K562 (cell line): ENCODE measurements at places on chromosomes 16 and 17. TPM values are rescaled to one million over a fixed set of nuclear protein-coding genes. Genes with fewer than 3 reads are reported as not detected.

Gene NHLRC4
- 2.0 and 3.0 TPM in 2 replicates for total RNA-seq

Gene DEXI
- total RNA-seq = 33.3 and 38.2 TPM in 2 replicates

Gene TPSG1
- total RNA-seq = not detected in 2 replicates

Gene GRIN2A
- total RNA-seq = not detected in 2 replicates

Gene SPNS2
- 0.07 TPM in 1 of 2 replicates, not detected in the other for total RNA-seq

Gene ZNF19
- 1.6 and 2.0 TPM in 2 replicates for total RNA-seq

Gene AANAT
- not detected in 2 replicates for total RNA-seq

Gene TMEM88
- 1.0 and 1.4 TPM in 2 replicates for total RNA-seq

Gene RPAIN
- total RNA-seq = 23.5 and 29.6 TPM in 2 replicates

Gene KRTAP9-4
- total RNA-seq = not detected in 2 replicates

Gene SDK2
- total RNA-seq = 0.04 and 0.09 TPM in 2 replicates

Gene SULT1A2
- 1.1 and 1.2 TPM in 2 replicates for total RNA-seq

Gene LAT
- total RNA-seq = 2.9 and 4.2 TPM in 2 replicates

Gene MPHOSPH6
- total RNA-seq = 34.1 and 37.0 TPM in 2 replicates

Gene SLC38A8
- total RNA-seq = not detected in 2 replicates

Gene HS3ST4
- not detected in 2 replicates for total RNA-seq
